Non-pigmented ciliary epithelial cell (primary cell): ENCODE measurements at places on chromosomes 7 and 10.
A peak's percentile ranks its signal among the peaks of the same experiment; 100 is the strongest.

GRCh38 chr7:29496355-29497020, 67.1 kb upstream of the PRR15 start:
- no peak for DNase-seq

- DNase-seq: no peak
Observed at GRCh38 chr10:93757801-93758507, at the start of gene LGI1. Gene LGI1, plus strand, starts transcription at chr10:93757936. Its CDS starts 209 bp downstream, at chr10:93758145.

DNA sequence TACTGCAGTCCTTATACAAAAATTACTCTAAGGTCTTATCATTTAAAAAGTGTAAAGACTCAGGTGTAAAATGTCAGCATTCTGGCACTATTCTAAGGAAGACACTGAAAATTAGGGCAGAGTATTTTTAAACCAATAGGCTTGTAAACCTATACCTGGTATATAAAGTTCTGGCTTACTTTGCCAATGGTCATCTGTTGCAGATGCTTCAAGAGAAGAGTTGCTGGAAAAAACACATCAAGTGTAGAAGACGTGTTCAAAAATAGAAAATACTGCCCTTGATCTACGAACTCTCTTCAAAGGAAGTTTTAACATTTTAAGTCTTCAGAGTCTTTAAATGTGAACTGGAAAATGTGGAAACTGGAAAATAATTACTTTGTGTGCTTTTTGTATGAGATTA, 23.9 kb downstream of the NT5C3A start:
- no peak for DNase-seq

DNA sequence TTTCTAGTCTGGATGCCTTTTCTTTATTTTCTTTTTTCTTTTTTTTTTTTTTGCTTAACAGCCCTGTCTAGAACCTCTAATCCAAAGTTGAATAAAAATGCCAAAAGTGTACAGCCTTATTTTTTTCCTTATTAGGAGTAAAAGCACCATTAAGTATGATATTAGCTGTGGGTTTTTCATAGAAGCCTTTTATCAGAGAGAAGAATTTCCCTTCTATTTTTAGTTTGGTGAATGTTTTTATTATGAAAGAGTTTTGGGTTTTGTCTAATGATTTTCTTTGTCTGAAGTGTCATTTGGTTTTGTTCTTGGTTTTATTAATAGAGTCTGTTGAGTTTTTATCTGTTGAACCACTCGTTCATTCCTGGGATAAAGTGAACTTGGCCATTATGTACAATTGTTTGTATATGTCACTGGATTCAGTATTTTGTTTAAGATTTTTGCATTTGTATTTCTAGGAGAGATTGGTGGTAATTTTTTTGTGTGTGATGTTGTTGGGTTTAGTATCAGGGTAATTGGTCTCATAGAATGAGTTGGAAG, 49.5 kb downstream of the PALS2 start:
- no peak for DNase-seq

- no peak for DNase-seq
Observed at GRCh38 chr7:57071-57470, 135.3 kb upstream of the FAM20C start.

- DNase-seq: no peak
Observed at GRCh38 chr10:63542835-63543575, 21.8 kb downstream of the REEP3 start.

GRCh38 chr7:132437730-132438129, 138.5 kb downstream of the PLXNA4 start:
- DNase-seq: no peak

- DNase-seq: no peak
Observed at GRCh38 chr10:6838118-6838517, 258.0 kb upstream of the PRKCQ start.

- DNase-seq: no peak
Observed at GRCh38 chr10:94673614-94674321, 9.8 kb upstream of the CYP2C18 start.

DNA sequence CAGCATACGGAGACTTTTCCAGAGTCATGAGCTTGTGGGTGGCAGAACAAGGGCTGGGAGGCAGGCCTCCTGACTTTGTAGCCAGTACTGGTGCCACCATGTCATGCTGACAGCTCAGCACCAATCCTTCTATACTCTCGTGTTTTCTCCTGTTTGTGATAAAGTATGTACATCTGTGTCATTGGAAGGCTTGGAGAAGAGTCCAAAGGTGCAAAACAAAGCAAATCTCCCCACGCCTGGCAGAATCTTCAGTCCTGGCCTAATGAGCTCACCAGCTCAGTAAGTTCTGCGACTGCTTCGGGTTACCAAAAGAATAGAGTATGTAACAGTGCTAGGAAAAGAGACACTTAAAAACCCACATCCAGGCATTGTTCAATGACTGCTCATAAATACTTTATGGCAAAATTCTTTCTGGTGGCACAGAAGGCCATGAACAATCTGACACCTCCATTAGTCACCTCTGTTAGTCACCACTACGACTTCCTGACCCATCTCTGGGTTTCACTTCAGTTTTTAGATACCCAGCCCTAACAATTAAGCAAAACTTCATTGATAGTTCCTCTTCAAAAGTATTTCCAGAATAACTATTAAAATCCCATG, 24.5 kb downstream of the STEAP1 start:
- peak; percentile 55 for DNase-seq

DNA sequence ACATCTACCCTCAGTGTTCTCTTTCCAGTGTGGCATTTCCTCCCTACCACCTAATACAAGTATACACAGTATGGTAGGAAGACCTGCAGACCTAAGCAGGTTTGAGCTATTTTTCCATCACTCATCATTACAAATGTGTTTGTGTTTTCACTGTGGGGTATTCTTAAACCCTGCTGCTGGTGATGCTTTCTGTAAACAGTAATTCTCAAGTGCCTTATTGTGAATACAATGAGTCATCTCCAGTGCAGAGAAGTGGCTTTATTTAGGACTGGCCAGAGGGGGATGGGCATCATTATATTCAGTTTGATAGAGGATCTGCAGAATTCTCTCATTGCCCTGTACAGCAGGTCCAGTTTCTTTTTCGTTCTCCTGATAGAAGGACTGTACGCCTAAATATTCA, 63.7 kb downstream of the GRM8 start:
- no peak for DNase-seq

GRCh38 chr10:77582710-77583115, 54.9 kb downstream of the KCNMA1 start:
- DNase-seq: peak; percentile 36

DNA sequence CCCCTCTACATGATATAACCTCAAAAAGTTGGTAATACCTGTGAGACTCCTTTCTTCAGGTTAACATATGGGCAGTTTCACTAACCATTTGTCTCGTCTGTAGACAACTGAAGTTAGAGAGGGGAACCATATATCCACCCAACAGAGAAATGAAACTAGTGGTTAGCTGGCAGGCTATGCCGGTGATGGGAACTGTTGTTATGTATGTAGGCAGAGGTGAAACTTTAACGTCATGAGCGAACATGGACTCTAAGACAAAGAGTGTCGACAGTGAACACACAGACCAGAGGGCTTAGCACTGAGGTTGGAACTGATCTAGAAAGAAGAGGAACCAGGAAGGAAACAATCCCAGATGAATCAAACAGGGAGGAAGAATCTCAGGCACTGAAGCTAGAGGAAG, 112.4 kb downstream of the ELMO1 start:
- no peak for DNase-seq

- no peak for DNase-seq
Observed at GRCh38 chr10:114635797-114636550, 22.1 kb downstream of the ABLIM1 start.

DNA sequence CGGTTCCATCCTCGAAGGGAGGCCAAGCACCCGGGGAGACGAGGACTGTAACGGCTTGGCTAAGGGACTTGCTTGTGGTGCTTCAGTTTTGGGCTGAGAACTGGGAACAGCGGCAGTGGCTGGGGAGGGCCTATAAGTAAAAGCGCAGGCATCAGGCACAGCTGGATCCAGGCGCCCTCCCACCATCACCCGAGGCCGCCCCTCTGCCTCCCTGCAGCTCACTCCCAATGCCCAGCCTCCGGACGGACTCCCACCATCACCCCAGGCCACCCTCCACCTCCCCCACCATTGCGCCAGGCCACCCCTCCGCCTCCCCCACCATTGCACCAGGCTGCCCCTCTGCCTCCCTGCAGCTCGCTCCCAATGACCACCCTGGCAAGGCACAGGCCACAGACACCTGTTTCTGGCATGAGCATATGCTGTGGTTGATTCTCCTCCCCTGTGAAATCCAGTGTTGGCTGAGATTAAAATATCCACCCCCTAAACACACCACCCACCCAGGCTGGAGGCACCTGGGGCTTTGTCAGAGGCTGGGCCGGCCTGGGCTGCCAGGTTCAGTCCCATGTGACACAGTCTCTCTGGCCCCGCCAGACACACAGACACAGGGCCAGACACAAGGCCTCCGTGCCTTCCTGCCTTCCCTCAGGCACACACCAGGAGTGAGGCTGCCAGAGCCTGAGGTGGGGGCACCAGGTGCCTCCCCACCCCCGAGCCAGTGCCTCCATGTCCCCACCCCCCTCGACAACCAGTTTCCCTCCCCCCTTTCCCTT, 16.7 kb downstream of the MICALL2 start:
- DNase-seq: no peak

DNA sequence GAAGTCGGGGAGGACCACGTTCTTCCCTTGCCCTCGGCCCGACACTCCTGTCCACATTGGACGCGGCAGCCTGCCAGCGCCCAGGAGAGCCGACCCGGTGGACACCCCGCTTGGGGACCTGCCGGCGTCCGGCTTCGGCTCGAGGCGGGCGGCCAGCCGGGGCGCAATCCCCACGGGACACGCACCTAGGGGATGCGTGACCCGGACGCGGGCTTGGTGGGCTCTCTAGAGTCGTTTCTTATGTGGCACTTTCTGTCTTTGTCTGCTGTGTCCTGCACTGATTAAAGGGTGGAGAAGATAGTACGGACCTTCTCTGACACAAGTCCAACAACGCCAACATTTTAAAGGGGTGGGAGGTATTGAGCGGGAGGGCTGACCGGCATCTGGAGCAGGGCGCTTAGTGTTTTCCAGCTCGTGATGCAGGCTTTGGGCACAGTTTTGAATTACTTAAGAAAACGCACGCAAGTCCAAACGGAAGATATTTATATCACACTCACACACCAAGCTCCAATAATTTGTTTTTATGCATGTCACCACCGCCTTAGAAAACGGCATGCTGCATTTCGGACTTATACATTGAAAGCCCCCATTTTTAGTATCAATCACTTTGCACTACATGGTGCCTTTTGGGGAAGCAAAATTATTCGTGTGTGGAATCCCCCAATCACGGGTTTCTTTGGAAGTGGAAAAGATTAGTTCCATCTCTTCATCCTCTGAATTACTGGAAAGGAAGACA, 3.9 kb upstream of the SPAG6 start:
- DNase-seq: no peak

- no peak for DNase-seq
Observed at GRCh38 chr7:100432621-100433275, 3.1 kb downstream of the MEPCE start.

GRCh38 chr10:76559892-76560220, 1077.8 kb downstream of the KCNMA1 start:
- DNase-seq: no peak

DNA sequence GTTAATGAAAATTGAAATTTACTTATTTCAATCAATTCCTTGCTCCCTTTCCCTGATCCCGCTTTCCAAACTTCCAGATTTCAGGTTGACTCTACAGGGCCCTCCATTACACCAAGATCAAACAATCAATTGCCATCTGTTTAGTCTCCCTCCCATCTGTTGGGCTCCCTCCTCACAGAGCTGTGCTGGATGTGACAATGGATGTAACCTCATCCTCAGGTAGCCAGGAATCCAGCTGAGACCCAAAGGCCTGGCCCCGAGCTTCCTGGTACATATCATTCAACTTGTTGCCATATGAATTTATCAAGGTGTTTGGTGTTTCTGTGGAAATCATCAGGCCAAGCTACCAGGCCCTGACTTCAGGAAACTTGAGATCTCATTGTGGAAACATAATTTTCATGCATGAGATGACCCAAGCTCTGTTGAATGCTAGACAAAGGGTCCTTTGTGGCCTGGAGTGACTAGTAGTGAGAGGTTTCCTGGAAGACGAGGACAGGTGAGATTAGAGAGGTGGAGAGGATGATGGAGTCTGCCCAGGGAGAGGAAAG, 148.6 kb upstream of the PDE1C start:
- DNase-seq: no peak

DNA sequence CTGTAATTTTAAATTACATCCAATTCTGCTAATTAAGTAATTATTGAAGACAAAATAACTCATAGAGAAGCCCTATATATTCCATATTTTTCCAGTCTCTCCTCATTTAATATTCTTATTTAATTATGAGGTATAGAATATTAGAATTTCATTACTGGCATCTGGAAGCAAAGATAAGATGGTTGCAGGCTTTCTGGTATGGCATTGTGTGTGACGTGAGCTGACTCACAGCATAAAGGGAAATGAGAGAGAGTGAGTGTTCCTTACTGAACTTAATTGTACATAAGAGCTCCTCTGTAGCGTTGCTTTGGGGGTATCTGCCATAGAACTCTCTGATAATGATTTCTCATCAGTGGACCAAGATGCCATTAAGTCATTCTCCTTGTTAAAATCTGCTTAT, 127.4 kb upstream of the TEX47 start:
- no peak for DNase-seq
